NCI-H460 (cell line): ENCODE measurements at places on chromosomes 7 and 10. TPM values are rescaled to one million over a fixed set of nuclear protein-coding genes. Genes with fewer than 3 reads are reported as not detected.

The KLHDC10 gene
- total RNA-seq: 36.9 and 48.0 TPM in 2 replicates

The TIMM23B gene
- 14.9 and 16.1 TPM in 2 replicates for total RNA-seq

The GIMAP1 gene
- not detected in 2 replicates for total RNA-seq

The FXYD4 gene
- 0.50 and 1.8 TPM in 2 replicates for total RNA-seq

The FLNC gene
- 0.57 and 0.69 TPM in 2 replicates for total RNA-seq

The STN1 gene
- 27.6 and 28.3 TPM in 2 replicates for total RNA-seq

The EGFR gene
- total RNA-seq: 24.3 and 25.1 TPM in 2 replicates

The MYL10 gene
- not detected in 2 replicates for total RNA-seq

The ZNF467 gene
- 3.3 TPM in 2 replicates for total RNA-seq

The ADAM8 gene
- 2.5 and 3.7 TPM in 2 replicates for total RNA-seq

The ZMYND11 gene
- 49.1 and 53.0 TPM in 2 replicates for total RNA-seq

The MSS51 gene
- 0.43 and 1.0 TPM in 2 replicates for total RNA-seq

GRCh38 chr7:137882806-137883205 lies 36.0 kb upstream of the DGKI start:
- DNase-seq: no peak

- DNase-seq: no peak
Measured at GRCh38 chr10:13946209-13946460, 359.4 kb downstream of the PRPF18 start.

GRCh38 chr10:93379731-93380575 lies 102.2 kb downstream of the MYOF start:
- DNase-seq: no peak

GRCh38 chr10:70925377-70926225 lies 37.2 kb upstream of the PCBD1 start:
- peak; percentile 23 for DNase-seq

- peak; percentile 43 for DNase-seq
Measured at GRCh38 chr7:105876964-105877601, 684 bp upstream of the ATXN7L1 start.

- DNase-seq: no peak
Measured at GRCh38 chr7:18041191-18041590, 13.5 kb upstream of the PRPS1L1 start.

- DNase-seq: no peak
Measured at GRCh38 chr7:9505516-9505915, 1072.1 kb downstream of the NXPH1 start.

GRCh38 chr7:157612009-157612663 lies 275.3 kb downstream of the DNAJB6 start:
- DNase-seq: no peak

DNA sequence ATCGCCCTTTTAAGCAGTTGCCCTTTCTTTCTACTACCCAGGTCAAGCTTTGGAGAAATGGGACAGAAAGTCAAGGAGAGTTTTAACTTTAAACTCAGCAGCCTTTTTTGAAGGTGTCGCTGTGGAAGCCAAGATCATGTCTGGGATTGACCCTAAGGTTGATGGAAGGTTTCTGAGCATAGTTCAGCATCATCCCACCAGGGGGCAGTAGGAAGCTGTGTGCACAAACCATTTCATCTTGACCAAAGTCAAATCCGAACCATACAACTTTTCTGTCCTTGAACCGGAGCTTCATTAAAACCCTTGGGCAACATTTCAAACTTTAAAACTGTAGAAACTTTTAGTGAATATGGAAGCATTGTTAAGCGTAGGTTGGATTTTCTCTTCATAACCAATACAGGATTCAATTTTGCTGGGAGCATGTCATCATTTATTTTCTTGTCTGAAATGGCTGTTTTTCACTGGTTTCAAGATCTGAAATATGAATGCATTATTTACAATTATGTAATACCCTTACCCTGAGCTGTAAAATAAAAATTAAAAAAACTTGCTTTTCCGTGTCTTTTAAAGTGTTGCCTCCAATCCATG lies 214.4 kb upstream of the KIAA1217 start:
- peak; percentile 21 for DNase-seq

- DNase-seq: no peak
Measured at GRCh38 chr7:47104206-47104549, 477.7 kb downstream of the TNS3 start.

- DNase-seq: no peak
Measured at GRCh38 chr7:127794551-127794950, 142.6 kb downstream of the SND1 start.

- DNase-seq: no peak
Measured at GRCh38 chr10:79178614-79179163, 109.9 kb downstream of the ZMIZ1 start.

DNA sequence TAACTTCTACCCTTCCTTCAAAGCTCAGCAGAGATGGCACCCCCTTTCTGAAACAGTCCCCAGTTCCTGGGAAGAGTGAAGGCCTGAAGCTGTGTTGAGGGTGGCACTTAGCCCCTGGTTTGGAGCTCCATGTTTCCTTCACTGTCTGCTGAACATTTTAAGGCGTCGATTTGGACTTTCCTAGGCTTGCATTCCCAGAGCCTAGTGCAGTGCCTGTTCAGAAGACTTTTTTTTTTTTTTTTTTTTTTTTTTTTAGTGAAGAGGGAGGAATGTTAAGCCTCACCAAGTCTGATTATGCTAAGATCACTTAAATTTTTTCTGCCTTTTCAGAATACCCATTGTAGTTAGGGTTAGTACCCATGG lies 97.0 kb downstream of the PFKFB3 start:
- DNase-seq: no peak

DNA sequence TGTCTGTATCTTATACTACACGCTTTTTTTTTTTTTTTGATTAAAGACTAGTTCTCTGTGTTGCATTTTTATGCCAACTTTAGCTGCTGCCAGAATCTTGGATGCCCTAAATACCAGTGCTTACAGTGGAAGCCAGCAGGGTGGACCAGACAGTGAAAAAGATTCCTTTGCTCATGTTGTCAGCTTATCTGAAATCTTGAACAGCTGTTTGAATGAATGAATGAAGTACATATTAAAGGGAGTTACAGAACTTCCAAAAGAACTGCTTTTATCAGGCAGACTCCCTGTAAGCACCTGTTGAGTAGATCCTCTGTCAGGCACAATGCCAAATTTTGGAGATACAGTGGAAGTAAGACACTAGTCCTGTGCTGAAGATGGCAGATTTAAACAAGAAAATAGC lies 184.9 kb downstream of the PPP1R9A start:
- no peak for DNase-seq

DNA sequence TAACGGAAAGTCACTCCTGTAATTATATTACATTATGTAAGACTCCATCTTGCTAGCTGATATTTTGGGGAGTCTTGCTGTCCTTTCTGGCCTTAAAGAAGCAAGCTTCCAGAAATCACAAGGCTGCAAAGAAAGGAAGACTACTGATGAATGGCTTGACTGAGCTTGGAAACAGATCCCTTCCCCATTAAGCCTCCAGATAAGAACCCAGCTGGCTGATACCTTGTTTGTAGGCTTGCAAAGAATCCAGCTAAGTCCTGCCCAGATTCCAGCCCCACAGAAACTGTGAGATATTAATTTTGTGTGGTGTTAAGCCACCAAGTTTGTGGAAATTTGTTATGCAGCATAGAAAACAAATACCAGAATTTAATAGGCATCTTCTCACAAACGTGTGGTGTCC lies 49.9 kb upstream of the TMEM106B start:
- DNase-seq: no peak

- no peak for DNase-seq
Measured at GRCh38 chr7:16365177-16365576, 56.2 kb downstream of the CRPPA start.

DNA sequence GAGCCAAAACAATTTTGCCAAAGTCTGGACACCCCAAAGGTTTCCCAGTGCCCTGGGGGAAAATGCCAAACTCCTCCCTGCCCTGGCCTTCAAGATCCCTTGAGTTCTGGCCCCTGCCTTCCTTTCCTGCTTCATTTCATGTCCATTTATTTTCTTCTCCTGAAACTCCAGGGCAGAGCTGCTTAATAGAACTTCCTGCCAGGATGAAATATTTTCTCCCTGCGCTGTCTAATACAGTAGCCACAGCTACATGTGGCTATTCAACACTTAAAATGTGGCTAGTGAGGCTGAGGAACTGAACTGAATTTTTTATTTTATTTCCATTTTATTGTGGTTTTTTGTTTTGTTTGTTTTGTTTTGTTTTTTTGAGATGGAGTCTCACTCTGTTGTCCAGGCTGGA lies 49.6 kb downstream of the COL13A1 start:
- no peak for DNase-seq

DNA sequence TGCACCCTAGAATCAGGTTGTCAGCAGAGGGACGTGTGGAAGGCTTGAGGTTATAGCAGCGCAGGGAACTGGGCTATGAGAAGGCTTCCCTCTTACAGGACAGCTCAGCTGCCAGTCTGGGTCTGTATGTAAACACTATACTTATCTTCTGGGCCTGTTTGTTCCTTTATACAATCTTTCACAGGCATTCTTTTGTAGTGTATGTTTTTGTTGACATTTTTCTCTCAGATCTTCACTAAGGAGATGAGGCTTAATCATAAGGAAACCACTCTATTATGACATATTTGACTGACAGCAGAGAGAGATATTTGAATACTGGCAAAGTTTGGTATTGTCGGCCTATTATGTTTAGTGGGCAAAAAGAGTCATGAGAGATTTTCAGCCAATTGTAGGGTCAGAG lies 929 bp downstream of the GBF1 start:
- DNase-seq: no peak

- DNase-seq: no peak
Measured at GRCh38 chr7:22350466-22351328, 6.3 kb downstream of the RAPGEF5 start.

DNA sequence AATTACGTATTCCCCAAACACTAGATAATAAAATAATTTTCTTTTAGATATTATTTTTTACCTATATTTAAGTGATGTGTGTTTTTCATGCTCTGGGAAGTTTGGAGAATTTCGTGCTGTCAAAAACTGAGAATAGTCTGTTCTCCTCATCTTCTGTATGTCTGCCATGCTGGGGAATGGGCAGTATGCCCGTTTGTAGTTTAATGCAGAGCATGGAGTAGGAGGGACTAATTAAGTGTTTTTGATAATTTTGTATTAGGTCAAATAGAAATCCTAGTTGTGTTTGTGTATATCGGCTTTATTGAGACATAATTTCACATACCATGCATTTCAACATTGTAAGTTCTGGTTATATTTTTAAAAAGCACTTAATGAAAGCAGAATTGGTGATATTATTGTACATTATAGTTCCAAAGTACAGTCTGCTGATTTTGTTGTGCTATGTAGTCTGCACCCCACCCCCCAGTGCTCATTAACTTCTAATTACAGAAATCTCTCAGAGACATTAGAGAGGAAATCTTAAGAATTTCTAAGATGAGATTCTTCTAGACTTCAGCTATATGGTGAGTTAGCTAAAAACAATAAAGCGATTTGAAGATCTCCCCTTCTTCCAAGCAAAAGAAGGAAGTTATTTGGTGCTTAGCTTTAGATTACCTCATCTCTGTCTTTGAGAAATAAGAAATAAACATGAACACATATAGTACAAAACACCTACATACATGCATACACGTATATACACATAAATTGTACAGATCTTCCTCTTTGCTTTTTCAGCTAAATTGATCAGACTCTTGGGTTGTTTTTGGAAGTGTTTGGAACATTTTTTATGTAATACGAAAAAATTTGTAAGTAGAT lies 22.2 kb downstream of the ZRANB1 start:
- no peak for DNase-seq

DNA sequence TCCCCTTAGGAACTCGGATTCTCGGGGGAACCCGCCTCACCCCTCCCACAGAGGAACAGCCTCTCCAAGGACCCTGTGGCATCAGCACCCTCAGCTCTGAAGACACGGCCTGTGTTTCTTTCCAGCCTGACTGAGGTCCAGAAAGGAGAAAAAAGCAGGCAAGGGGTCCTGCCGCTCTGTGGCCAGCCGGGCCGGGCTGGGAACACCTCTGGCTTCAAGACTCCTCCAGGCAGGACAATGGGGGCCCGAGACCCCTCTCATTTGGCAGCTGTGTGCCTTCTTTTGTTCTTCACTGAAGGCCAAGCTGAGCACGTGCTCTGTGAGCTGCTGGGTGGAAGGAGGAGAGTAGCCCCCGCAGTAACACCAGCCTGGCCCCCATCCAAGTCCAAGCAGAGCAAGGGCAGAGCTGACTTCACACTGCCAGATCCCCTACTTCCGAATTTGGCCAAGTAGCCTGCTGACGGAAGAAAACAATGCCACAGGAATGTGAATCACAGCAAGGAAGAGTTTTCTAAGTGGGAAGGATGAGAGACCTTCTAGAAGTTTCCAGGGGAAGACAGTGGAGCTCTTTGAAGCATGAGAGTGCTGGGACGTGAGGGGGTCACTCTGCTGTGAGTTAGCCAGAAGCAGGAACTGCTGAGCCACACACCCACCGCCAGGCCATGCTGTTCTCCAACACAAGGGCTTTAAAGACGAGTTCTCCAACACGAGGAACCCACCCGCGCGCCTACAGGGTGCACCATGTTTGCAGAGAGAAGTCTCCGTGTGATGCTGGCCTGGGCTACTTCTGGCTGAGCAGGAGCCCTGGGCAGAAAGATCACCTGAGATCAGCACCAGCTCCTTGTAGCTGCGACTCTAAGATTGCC lies 3.1 kb downstream of the CNPY1 start:
- no peak for DNase-seq

GRCh38 chr7:151503902-151504714 lies 15.6 kb downstream of the RHEB start:
- DNase-seq: peak; percentile 88

GRCh38 chr7:66778201-66778600 lies 37.7 kb downstream of the RABGEF1 start:
- DNase-seq: no peak

DNA sequence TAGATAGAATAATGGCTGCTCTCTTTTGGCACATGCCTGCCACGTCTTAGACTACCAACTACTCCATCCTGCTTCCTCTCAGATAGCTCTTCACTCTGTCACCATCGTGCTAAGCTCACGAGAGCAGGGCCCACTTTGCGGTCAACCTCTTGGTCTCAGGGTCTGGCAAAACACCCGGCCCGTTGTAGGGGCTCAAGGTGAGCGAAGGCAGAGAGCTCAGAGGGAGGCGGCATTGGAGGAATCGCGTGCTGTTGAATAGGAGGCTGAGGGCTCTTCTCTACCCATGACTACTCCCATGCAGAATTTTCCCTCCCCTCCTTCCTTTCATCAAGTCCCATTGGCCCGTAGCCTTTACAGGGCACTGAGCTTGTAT lies 100.9 kb upstream of the DDC start:
- no peak for DNase-seq

DNA sequence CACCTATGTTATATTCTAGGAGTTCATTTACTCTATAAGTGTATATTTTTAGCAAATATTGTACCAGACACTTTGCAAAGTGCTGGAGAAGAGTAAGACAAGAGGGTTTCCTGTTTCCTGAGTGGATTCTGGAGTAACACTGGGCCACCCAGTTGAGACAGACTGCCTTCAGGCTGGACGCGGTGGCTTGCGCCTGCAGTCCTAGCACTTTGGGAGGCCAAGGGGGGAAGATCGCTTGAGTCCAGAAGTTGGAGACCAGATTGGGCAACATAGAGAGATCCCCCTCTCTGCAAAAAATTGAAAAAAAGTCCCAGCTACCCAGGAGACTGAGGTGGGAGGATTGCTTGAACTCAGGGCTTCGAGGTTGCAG lies 772 bp upstream of the ZSCAN25 start:
- no peak for DNase-seq

- DNase-seq: no peak
Measured at GRCh38 chr7:106183952-106184351, 71.8 kb upstream of the SYPL1 start.

GRCh38 chr7:103658055-103659005 lies 212.3 kb upstream of the SLC26A5 start:
- no peak for DNase-seq

- no peak for DNase-seq
Measured at GRCh38 chr10:96708456-96708855, 11.9 kb downstream of the PIK3AP1 start.

- DNase-seq: no peak
Measured at GRCh38 chr10:24969841-24970281, 17.5 kb upstream of the PRTFDC1 start.
